ENCODE measurements at places on chromosomes 16 and 17.
A peak's percentile ranks its signal among the peaks of the same experiment; 100 is the strongest.

GRCh38 chr16:88340755-88341150 lies 42.0 kb upstream of the ZNF469 start:
- DNase-seq = no peak

- no peak for DNase-seq
These were observed 2.9 kb downstream of the SHISA9 start for GRCh38 chr16:12904329-12904671.

- DNase-seq = no peak
These were observed 11.0 kb upstream of the PLCG2 start for GRCh38 chr16:81767987-81768592.

GRCh38 chr16:50324345-50324744 lies 44.4 kb downstream of the BRD7 start:
- DNase-seq = no peak

GRCh38 chr17:28975646-28976045 lies 24.3 kb upstream of the PHF12 start:
- DNase-seq = no peak

DNA sequence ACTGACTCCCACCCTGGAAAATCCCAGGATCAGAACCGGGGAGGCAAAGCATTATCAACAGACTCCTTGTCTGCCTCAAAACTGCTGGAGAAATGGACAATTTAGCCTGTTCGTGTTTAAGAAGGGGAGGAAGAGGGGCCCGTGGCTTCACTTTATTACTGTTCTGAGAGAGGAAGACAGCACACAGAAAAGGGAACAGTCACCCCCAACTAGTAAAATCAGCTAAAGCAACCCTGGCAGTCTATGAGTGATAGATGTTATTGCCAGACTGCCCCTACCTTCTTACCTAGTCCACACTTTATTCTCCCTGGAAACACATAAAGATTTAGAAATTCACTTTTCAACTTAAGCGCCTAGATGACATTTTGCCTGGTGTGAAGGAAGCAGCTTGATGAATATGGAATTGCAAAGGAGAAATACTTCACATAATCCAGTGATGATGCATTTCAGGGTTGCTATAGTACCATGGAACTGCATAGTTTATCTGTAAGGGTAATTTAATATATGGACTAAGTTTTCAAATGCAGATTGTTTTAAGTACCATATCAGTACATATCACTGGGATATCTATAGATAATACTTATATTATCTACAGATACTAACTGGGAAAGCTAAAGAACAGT lies 36.9 kb upstream of the TRAP1 start:
- DNase-seq = peak; percentile 44

DNA sequence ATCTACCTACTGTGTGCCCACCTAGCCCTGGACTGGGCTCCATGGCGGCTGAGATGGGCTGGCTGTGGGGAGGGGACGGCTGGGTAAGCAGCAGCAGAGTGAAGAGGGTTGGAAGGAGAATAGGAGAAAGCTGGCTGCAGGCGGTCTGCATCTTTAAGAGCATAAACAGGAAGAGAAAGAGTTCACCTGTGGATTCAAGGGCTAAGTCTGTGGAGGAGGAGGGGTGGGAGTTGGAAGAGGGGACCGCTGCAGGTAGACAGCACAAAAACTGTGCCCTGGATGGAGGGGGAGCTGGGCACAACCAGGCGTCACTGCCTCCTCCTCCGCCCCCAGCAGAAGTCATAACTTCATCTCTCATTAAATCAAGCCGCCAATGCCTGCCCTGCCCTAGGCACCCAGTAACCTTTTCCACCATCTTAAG lies 677 bp downstream of the SLC13A2 start:
- DNase-seq = no peak

GRCh38 chr17:79165756-79166473 lies 91.3 kb downstream of the ENGASE start:
- no peak for DNase-seq

- DNase-seq = no peak
These were observed 260.6 kb downstream of the C16orf95 start for GRCh38 chr16:87056551-87056950.

DNA sequence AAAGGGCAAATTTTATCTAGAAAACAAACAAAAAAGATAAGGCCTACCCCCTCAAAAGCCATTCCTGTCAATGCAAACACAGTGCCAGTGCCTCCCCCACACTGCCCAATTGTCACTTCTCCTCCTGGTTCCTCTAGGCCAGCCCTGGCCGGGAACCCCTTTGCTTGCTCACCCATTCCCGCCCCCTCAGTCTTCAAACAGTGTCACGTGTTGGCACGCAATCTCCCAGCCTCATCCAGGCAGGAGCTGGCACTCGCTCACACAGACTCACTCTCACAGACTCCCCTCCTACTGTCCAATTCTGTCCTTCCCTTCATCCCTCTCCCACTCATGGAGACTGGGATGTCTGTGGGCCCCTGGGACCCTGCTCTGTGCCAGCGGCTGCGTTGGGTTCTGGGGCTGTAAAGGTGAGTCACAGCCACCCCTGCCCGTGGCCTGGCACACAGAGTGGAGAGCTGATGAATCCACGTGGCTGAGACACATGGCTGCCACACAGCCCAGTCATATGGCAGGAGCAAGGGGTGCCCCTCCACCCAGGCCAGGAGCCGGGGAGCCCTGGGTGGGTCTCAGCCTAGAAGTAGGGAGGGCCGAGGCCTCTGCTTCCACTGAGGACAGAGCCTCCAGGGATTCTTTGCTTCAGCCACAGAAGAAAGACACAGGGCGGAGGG lies 54.8 kb downstream of the VAC14 start:
- DNase-seq = peak; percentile 86

DNA sequence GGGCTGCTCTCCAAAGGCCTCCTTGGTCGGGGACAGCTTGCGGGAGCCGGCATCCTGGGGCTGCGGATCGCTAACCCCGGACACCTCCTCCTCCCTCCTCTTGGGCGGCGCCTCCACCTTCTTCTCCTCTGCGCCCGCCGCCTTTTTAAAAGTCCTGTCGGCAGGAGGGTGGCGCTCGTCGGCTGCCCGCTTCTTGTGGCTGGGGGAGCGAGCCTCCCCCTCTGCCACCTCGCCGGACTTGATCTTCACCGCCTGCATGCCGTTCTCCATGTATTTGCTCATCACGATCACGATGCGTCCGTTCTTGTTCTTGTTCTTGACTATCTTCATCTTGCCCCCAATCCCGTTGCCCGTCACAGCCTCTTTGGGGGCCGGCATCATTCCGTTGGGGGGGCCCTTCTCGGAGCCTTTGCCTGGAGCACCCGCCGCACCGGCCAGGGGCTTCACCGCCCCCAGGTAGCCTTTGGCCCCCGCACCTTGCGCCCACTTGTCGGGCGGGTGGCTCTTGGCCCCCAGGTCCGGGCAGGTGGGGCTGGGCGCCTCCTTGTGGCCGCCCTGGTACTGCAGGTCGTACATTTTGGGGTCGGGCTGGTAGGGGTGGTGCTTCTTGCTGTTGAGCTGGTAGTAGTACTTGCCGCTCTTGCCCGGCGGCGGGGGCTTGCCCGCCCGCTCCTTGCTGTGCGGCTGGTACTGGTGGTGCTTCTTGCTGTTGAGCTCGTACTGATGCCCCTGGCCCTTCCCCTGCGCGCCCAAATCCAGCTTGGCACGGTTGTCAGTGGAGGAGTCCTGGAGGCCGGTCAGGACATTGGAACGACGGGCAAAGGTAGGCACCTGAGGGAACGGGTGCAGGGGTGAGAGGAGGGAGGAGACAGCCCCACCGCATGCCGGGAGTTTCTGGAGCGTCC lies 4.4 kb downstream of the CBX4 start:
- DNase-seq = no peak

DNA sequence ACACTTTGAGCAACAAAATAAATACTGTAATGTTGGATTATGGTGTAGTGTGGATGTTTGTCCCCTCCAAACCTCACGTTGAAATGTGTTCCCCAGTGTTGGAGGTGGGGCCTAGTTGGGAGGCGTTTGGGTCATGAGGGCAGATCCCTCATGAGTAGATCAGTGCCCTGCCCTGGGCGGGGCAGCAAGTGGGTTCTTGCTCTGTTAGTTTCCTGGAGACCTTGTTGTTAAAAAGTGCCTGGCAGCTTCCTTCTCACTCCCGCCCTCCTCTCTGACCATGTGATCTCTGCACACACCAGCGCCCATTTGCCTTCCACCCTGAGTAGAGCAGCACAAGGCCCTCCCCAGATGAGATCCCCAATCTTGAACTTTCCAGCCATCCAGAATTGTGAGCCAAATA lies 67.7 kb downstream of the MPRIP start:
- DNase-seq = no peak

GRCh38 chr17:61420052-61420451 lies 20.4 kb downstream of the TBX2 start:
- DNase-seq = no peak

DNA sequence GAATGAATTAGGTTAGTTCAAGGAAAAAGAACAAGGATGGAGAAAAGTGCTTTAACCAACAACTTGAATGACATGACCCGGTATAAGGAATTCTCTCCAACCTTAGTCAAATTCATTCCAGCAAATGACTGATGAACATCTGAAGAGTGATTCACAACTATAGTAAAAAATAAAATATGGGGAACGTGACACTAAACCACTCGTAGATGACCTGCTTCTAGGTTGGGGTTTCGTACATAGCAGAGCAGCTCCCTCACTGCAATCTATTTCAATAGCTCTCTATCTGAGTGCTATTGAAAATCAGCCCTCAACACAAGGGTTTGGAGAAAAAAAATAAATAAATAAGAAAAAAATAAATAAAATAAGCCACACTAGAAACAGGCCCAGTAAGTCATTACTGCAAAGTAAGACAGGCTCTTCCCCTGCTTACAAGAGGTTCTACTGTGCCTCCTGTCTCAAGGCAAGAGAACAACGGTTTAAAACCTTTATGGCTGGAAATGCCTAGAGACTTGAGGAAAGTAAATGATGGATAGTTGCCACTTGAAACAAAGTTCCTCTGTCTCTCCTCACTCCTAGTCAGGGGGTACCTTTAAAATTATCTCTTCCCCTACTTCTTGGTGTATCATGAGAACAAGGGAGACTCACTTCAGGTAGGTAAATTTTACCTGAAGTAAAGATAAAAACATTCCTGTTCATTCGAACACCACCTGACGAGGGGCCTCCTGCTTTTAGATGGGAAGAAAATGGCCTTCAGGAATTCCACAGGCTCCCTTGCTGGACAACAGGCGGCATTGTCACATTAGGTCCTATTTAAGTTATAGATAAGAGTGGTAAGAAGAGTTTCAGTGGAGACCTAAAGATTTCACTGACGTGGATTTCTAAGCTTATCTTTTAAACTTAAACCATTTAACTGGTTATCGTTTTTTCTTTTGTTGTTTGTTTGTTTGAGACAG lies 20.5 kb downstream of the COG7 start:
- no peak for DNase-seq

DNA sequence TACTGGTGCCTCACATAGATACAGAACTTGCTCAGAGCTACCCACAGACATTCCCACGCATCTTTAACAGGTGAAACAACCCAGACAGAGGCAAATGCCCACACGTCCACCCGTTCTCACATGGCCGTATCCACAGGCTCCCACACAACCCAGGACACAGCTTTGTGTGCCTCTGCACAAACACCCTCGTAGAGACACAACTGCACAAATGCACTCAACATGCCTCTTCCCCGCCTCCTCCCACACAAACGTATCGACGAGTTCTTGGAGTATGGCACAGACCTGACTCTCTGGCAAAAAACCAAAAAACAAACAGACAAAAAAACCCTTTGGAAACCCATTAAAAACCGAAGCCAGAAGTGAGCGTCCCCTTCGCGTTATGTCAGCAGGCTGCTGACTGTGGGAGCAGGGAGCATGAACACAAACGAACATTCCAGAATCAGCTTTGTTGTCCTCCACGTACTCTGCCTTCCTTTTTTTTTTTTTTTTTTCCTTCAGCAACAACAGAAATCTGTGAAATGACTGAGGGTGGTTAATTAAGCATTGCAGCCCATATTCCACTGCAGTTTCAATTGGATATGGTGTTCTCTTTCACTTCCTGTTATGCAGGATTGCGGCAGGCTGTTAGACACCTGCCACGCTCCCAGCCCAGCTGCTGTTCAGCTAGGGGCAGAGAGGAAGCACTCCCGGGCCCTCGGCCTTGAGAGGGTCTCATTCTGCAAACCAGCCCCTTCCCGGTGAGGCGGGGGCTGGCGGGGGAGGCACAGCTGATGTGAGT lies 313.7 kb downstream of the MAF start:
- DNase-seq = no peak

DNA sequence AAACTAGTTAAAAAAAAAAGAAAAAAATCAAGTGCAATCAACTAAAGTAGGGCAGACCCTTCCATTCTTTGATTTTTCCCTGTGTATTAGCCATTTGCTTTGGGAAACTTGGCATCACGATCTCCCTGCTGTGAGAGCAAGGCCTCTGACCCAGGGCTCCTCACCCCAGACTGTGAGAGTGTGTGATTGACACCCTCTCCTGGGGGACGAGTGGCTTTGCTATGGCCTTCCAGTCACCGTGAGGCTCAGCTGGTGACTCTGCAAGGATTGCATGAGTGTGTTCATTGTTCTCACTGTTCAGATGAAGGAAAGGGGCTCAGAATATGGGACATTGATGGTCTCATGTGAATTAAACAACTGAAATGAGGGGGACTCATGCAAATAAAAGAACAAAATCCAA lies 69.0 kb upstream of the BCAR1 start:
- no peak for DNase-seq

Measured in AG10803 (cell line).